ENCODE measurements at places on chromosomes 3 and 15.

DNA sequence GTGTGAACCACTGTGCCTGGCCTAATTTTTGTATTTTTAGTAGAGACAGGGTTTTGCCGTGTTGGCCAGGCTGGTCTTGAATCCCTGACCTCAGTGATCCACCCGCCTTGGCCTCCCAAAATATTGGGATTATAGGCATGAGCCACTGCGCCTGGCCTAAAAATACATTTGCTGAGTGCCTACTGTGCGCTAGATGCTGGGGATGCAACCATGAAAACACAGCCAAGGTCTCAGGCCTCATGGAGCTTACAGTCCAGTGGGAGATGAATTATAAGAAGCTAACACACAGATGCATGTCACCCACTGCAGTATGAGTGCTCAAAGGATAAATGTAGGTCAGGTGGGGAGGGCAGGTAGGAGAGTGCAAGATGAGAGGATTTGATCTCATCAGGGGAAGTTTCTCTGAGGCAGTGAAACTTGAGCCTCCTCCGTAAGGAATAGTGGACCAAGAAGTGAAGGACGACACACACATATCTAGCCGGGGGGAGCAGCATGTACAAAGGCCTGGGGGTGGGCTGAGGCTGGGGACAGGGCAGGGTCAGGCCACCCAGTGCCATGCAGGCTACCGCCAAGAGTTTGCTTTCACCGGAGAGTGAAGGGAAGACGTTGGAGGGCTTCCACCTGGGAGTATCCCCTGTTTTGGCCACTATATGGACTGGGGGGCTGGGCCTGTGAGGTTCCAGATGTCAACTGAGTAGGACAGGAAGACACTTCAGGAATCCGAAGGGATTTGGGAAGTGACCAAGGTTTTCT lies 24.3 kb downstream of the IRAK2 start:
- peak overlapping the region; percentile 61 for H3K4me3 ChIP-seq
- DNase-seq, result no peak
- peaks cover 2% of the 10 kb centered on the region for H3K36me3 ChIP-seq
- peak overlapping the region; percentile 52 for H3K27ac ChIP-seq
- no peaks in the 10 kb centered on the region for H3K27me3 ChIP-seq

DNA sequence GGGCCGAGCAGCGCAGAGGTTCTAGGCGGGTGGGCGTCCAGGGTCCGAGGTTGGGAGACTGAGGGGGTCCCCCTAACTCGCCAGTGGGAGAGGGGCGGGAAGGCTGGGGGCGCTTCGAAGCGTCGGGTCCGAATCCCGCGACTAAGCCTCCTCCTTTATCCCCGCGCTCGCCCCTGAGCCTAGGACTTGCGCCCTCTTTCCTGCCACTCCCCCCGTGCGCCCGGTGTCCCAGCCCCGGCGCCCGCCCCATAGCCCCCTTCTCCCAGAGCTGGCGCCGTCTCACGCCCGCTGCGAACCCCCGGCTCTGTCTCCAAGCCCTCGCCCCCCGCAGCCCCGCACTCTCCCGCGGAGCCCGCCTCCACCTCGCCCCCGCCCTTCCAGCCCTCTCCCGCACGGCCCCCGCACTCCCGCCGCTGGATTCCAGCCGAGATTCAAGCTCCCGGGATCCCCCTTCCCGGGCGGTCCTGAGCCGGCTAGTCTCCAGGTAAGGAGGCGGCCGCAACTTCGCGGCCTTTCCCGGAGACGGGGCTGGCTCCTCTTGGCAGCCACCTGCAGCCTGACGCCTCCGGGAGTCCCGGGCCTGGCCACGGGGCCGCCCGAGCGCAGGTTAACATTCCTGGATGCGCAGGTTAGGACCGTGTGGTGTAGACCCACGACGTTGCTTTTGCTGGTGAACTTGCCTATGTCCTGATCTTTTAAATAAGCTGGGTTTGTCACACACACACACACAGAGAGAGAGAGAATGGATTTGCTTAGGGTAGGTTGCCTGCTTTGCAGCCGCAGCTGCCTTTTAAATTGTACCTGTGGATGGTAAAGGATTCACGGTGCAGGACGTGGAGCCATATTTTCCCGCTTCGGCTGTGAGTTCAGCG lies 563 bp downstream of the PXYLP1 start:
- H3K4me3 ChIP-seq, result peak overlapping the region; percentile 94
- H3K4me1 ChIP-seq, result peaks cover 63% of the 10 kb centered on the region
- peaks cover 20% of the 10 kb centered on the region for H3K36me3 ChIP-seq
- H3K27me3 ChIP-seq, result peaks cover 1% of the 10 kb centered on the region
- no peak for DNase-seq

- H3K4me1 ChIP-seq, result no peaks in the 10 kb centered on the region
- DNase-seq, result no peak
- H3K27me3 ChIP-seq, result no peaks in the 10 kb centered on the region
- no peak overlapping the region for H3K27ac ChIP-seq
- no peak overlapping the region for H3K4me3 ChIP-seq
Measured at GRCh38 chr3:178597371-178597770, 61.1 kb downstream of the KCNMB2 start.

GRCh38 chr3:140399871-140400270 lies 278.0 kb upstream of the TRIM42 start:
- no peak for DNase-seq
- no peaks in the 10 kb centered on the region for H3K4me1 ChIP-seq
- no peak overlapping the region for H3K4me3 ChIP-seq
- H3K27ac ChIP-seq, result no peak overlapping the region

GRCh38 chr3:137329594-137329993 lies 371.8 kb downstream of the IL20RB start:
- DNase-seq, result no peak
- H3K36me3 ChIP-seq, result no peaks in the 10 kb centered on the region
- no peak overlapping the region for H3K27ac ChIP-seq
- H3K4me3 ChIP-seq, result no peak overlapping the region
- no peaks in the 10 kb centered on the region for H3K4me1 ChIP-seq
- no peaks in the 10 kb centered on the region for H3K27me3 ChIP-seq

GRCh38 chr3:123328851-123329635 lies 119.8 kb downstream of the ADCY5 start:
- H3K4me1 ChIP-seq, result no peaks in the 10 kb centered on the region
- DNase-seq, result peak; percentile 48
- H3K4me3 ChIP-seq, result no peak overlapping the region
- H3K27ac ChIP-seq, result no peak overlapping the region

DNA sequence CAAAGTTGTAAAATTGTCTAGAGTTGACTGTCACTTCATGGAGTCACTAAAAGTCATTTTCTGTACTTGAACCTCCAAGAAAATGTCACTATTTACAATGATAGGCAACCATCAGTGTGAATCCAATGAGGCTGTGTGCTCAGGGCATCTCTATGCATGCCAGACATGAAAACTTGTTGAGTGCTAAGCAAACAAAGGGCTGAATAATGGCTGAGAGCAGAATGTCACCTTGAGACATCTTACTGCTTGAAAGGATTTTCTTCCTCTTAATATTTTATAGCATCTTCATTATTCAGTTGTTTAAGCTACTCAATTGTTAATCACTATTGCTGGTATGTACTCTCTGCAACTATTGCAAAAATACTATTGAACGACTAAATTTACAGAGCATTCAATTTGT lies 184.7 kb downstream of the PLCH1 start:
- no peaks in the 10 kb centered on the region for H3K36me3 ChIP-seq
- peaks cover 11% of the 10 kb centered on the region for H3K4me1 ChIP-seq
- DNase-seq, result no peak
- peaks cover 4% of the 10 kb centered on the region for H3K27me3 ChIP-seq
- no peak overlapping the region for H3K27ac ChIP-seq

GRCh38 chr15:59791079-59791478 lies 102.0 kb upstream of the BNIP2 start:
- no peak overlapping the region for H3K27ac ChIP-seq
- H3K4me1 ChIP-seq, result peaks cover 25% of the 10 kb centered on the region
- no peak overlapping the region for H3K4me3 ChIP-seq
- no peaks in the 10 kb centered on the region for H3K36me3 ChIP-seq
- no peak for DNase-seq
- H3K27me3 ChIP-seq, result peaks cover 26% of the 10 kb centered on the region

GRCh38 chr3:76943671-76944070 lies 96.2 kb upstream of the ROBO2 start:
- no peak for DNase-seq
- H3K27ac ChIP-seq, result no peak overlapping the region
- H3K36me3 ChIP-seq, result no peaks in the 10 kb centered on the region
- H3K27me3 ChIP-seq, result no peaks in the 10 kb centered on the region

GRCh38 chr3:138300647-138301046 lies 29.0 kb downstream of the NME9 start:
- H3K4me1 ChIP-seq, result peaks cover 2% of the 10 kb centered on the region
- peaks cover 13% of the 10 kb centered on the region for H3K36me3 ChIP-seq
- no peaks in the 10 kb centered on the region for H3K27me3 ChIP-seq
- DNase-seq, result no peak

GRCh38 chr3:18351069-18351628 lies 74.0 kb downstream of the SATB1 start:
- no peak overlapping the region for H3K27ac ChIP-seq
- no peak overlapping the region for H3K4me3 ChIP-seq
- H3K27me3 ChIP-seq, result no peaks in the 10 kb centered on the region

DNA sequence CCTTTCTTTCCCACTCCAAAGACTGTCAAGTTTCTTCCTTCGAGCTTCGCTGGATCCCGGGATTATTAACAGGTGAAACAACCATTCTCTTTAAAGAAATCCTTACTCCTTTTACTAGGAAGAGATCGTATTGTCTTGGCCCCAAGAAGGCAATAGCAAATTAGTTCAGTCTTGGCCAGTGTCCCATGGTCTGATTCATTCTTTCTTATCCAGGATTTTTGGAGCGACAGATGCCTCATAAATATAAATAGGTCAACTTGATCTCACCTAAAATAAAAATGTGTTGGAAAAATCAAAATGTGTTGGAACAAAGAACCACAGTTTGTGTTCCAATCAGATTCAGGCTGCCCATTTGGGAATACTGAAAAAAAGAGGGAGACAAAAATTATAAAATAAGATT lies 140.1 kb upstream of the TMEM108 start:
- no peaks in the 10 kb centered on the region for H3K27me3 ChIP-seq
- H3K27ac ChIP-seq, result no peak overlapping the region
- no peak overlapping the region for H3K4me3 ChIP-seq
- H3K36me3 ChIP-seq, result no peaks in the 10 kb centered on the region

- no peak for DNase-seq
- no peaks in the 10 kb centered on the region for H3K36me3 ChIP-seq
- no peak overlapping the region for H3K27ac ChIP-seq
Measured at GRCh38 chr15:52731004-52731403, 51.8 kb upstream of the ATOSA start.

DNA sequence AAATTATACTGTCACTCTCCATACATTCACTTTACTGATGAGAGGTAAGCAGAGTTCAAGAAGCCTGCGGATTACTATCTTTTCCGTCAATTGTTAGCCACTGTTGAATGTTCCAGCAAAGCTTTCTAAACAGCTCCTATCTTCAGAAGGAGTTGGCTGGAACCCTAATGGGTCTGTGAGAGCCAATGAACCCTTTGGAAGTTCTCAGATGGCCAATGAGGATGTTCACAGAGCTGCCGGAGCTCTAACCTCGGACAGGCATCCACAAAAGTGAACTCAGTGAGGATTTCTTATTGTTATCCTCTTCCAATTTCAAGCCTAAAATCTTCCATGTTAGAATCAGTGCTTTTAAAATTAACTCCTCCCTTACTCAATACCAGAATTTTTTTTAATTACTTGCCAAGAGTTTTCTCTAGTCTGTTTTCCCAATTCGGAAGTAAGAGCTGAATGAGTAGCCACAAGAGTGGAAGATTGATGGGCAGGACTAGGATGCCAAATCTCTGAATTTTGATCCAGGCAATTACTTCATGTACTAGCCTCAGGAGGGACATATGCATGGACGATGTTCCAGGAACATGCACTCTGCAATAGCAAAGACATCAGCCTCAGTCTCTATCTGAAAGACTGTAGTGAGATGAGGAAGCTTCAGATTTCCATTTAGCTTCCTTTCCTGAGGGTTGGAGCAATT lies 78.1 kb downstream of the AGBL1 start:
- DNase-seq, result no peak
- H3K36me3 ChIP-seq, result no peaks in the 10 kb centered on the region
- no peaks in the 10 kb centered on the region for H3K4me1 ChIP-seq
- H3K4me3 ChIP-seq, result no peak overlapping the region
- H3K27ac ChIP-seq, result no peak overlapping the region
- H3K27me3 ChIP-seq, result no peaks in the 10 kb centered on the region

DNA sequence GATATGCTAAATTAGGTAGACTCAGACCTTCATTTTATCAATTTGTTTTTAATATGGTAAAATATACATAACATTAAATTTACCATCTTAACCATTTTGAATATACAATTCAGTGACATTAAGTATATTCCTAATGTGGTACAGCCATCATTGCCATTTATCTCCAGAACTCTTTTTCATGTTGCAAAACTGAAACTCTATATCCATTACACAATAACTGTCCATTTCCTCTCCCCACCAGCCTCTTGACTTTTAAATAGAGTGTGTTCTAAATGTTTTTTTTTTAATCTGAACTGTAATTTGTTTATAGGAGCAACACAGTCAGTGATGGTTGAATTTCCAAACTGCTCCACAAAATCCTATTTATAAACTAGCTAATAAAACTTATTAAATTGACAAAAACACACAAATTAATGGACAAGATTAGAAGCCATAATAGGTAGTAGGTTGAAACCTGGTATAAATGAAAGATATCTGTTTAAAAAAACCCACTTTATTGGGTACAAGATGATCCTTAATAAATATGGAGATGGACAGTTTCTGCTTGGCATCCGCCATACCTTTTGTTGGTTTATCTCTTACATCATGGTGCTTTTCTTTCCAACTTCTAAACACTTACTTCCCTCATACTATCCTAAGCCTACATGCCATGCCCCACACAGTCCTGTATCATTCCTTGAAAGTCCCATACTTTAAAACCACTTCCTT lies 142.4 kb downstream of the ZPLD1 start:
- no peaks in the 10 kb centered on the region for H3K36me3 ChIP-seq
- H3K27me3 ChIP-seq, result no peaks in the 10 kb centered on the region
- no peak overlapping the region for H3K4me3 ChIP-seq
- DNase-seq, result no peak

GRCh38 chr3:4866866-4867265 lies 112.4 kb upstream of the BHLHE40 start:
- peaks cover 29% of the 10 kb centered on the region for H3K36me3 ChIP-seq
- peak overlapping the region; percentile 84 for H3K4me3 ChIP-seq
- no peak for DNase-seq
- H3K27me3 ChIP-seq, result no peaks in the 10 kb centered on the region
- H3K4me1 ChIP-seq, result peaks cover 40% of the 10 kb centered on the region
- peak overlapping the region; percentile 87 for H3K27ac ChIP-seq

DNA sequence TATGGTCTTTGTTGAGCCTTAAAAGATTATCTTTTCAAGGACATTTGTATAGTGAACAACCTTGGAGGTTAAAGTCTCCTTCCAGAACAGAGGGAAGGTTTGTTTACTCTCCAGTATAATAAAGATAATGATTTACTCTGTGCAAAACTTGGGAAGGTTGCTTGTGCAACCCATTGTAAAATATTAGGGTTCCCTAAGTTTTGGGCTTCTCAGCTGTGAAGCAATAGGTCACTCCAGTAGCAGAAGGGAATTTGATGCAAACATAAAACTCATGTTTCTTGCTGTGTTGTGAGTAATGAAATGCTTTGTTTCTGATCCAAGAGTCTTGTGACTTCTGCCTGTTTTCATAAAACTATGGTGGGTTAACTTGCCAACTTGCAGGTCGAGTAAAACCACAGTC lies 177.5 kb downstream of the SUCNR1 start:
- H3K4me1 ChIP-seq, result no peaks in the 10 kb centered on the region
- peaks cover 12% of the 10 kb centered on the region for H3K27me3 ChIP-seq
- no peaks in the 10 kb centered on the region for H3K36me3 ChIP-seq
- no peak overlapping the region for H3K27ac ChIP-seq
- H3K4me3 ChIP-seq, result no peak overlapping the region
- DNase-seq, result no peak

Measured in T-helper 2 cell treated with Interferon-gamma antibody and Interleukin-4, amounts not matched to agents 5 μg/mL and 100 μg/mL, for 36 hours (primary cell).